ENCODE measurements at places on chromosomes 7 and 10.

- DNase-seq: no peak
These were observed 48.8 kb downstream of the UBE2H start for GRCh38 chr7:129903935-129904334.

GRCh38 chr7:5572439-5572838, 148.8 kb upstream of the TNRC18 start:
- DNase-seq: no peak

GRCh38 chr10:131387018-131387529, 75.6 kb upstream of the TCERG1L start:
- DNase-seq: no peak

DNA sequence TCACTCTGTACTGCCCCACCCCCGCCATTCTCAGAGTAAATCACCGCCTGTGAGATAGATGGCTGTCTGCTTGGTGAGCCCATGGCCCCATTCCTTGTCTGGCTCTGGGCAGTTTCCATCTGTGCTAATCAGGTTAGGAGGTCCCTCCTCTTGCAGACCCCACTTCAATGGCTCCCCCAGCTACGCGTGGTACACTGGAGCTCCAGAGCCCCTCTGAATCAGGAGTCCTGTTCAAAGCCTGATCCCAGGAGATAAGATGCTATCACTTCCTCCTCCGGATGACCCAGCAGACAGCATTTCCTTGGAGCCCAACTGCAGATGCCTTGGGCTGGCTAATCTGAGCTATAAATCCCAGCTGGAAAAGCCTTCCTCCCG, 122.3 kb downstream of the SH3PXD2A start:
- no peak for DNase-seq

DNA sequence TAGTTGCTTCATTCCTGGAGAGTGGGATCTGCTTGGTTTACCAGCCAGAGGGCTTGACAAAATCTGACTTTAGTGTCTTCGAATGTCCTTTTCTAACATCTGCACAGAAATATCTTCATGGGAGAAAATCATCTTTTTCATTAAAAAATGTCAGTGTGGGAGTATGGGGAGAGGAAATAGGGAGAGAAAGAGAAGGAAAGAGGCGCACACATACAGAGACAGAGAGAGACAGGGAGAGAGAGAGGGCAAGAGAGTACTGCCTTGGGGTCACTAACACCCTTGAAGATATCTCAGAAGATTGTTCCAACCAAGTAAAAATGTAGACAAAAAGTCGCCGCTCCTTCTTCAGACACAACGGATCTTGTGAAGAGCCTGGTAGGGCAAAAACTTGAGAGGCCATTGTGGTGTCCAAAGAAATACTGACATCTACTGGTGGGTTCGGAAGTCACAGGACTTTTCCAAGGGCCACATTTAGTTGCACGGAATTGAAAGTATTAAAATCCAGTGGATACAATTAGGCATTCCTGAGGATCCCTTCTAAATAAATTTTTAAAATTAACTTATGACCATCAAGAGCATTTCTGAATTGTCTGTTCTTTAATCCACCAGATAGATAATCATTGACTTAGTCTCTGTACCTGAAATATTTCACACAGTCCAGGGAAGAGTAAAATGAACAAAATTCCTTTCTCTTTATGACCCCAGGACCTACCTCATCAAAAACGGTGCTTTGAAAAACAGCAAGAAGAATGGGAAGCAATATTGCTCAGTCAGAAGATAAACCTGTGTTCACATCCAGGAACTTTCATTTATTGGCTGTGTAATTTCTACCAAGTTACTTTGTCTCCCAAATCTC, 29.7 kb downstream of the VIM start:
- no peak for DNase-seq

DNA sequence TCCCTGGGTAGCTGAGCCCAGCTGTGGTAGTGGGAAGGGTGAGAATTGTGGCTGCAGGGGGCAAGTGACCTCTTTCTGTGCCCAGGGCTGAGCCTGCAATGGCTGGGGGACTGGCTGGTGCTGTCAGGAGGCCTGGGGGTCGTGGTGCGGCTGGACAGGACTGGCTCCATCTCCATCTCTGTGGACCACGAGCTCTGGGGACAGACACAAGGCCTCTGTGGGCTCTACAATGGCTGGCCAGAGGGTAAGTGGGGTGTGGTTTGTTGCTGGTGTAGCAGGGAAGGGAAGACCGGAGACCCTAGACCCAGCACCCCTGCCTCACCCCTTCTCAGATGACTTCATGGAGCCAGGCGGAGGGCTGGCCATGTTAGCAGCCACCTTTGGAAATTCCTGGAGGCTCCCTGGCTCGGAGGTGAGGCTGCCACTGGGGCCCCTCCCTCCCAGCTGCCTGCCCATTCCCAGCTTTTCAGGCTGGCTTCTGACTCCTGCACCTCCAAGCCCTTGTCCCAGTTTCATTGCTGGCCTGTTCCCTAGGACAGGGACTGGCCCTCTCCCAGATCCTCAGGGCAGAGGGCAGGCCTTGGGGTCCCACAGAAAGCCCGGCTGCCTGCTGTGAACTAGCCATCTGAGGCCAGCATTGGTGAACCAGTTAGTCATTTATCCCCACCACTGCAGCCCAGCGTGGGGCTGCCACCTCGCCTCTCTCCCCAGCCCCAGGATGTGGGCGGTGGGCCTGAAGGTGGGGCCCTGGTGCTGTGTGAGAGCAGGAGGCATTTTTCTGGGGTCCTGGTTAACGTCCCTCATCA, 5.5 kb upstream of the ZNF467 start:
- DNase-seq: no peak

- DNase-seq: no peak
These were observed 31.2 kb downstream of the SPOCK2 start for GRCh38 chr10:72056932-72057751.

DNA sequence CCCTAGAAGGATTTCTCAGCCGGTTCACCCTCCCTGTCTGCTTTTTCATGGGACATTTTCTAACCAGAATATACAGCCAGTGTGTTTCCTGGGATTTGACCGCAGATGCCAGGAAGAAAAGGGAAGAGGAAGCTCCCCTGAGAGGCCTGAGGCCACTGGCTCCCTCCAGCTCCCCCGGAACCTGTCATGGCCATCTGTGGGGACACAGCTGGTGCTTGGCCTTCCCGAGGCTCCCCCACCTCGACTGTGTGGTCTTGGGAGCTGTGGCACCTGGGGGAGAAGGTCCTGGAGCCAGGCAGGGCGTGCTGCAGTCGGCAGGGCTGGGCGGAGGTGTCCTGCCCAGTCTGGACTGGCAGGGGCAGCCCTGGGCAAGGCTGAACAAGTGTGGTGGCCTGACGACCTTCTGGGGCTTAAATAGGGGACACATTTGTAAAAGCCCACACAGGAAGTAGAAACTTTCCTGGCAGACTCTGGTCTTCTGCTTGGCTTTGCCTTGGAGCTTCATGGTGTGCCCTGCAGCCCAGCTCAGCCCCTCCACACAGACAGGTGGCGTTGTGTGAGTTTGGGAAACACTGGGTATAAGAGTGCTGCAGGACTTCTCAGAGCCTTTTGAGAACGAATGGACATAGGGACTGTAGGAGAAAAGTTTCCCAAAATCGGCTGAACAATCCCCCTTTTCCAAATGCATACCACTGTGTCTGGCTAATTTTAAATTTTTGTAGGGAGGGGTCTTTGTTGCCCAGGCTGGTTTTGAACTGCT, 6.8 kb downstream of the BRI3 start:
- no peak for DNase-seq

GRCh38 chr7:27661811-27662489, 733 bp downstream of the HIBADH start:
- peak; percentile 6 for DNase-seq

DNA sequence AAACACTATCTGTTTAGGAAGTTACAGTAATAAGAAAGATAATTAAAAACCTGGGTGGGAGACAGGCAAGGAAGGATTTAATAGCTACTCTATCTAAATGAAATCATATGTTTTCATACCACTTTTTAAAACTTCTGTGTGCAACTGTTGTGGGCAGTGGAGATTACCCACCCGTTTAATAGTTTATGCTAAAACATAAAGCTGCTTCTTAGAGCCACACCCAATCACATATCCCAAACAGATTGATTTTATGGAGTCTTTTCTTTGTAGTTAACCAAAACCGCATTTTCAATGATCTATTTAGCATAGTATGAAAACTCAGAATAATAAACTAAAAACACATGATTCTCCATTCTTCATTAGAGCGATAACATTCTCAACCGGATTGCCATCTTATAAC, 304.1 kb downstream of the AGMO start:
- no peak for DNase-seq

GRCh38 chr10:131944976-131945695, 36.6 kb downstream of the BNIP3 start:
- DNase-seq: no peak

DNA sequence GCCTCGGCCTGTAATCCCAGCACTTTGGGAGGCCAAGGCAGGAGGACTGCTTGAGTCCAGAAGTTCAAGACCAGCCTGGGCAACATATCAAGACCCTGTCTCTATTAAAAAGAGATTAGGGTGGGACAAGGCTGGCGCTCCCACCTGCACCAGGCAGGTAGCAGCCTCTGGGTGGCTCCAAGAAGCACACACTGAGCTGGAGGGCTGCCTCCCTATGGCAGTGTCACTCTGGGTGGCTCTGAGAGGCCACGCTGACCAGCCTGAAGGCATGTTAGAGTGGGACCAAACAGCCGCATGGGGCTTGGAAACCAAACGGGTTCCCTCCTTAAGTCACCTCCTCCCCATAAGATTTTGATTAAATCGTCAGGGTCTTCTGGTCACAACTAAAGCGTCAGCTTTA, 19.8 kb upstream of the COL26A1 start:
- DNase-seq: no peak

GRCh38 chr10:27743877-27744801, 1.5 kb downstream of the MKX start:
- DNase-seq: no peak

GRCh38 chr10:100889546-100889945, 23.2 kb upstream of the SLF2 start:
- no peak for DNase-seq

DNA sequence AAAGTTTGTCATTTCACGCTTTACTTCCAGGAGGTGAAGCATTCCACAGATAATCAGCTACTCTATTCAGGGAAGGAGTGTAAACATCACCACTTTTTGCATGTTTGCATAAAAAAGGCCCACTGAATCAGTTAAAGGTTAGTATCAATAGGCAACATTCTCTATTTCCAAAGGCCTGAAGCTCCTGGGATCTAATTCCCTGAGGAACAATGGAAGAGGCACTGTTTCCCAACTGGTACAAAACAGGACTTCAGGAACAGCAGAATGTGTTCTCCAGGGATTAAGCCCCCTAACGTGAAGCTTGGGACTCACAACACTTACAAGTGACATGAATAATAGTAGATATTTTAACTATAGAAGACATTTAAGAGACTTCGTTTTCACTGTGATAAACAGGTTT, 6.1 kb downstream of the LRRN3 start:
- DNase-seq: no peak

- DNase-seq: no peak
These were observed 23.2 kb upstream of the C1GALT1 start for GRCh38 chr7:7159063-7159658.

GRCh38 chr7:101146-102046, 91.0 kb upstream of the FAM20C start:
- no peak for DNase-seq

All from activated CD8-positive, alpha-beta memory T cell treated with anti-CD3 and anti-CD28 coated beads for 48 hours (primary cell).